ENCODE measurements at places on chromosomes 3 and 15.
A peak's percentile ranks its signal among the peaks of the same experiment; 100 is the strongest.

DNA sequence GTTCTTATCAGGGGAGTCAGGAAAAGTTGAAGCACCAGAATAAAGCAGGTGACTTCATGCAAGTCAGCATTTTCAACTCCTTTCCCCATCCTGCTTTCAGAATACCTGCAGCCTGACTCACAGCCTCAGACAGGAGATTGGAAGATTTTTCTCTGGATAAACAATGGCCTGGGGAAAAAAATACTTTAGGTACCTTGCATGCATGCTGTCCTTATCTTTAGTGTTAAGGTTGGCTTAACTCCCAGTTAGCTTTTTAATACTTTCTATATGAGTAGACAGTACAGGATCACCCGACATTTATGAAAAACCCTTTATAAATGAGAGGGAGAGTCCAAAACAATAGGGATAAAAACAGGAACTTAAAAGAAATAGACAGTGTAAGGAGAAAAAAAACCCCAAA lies 53.6 kb downstream of the PAK2 start:
- no peak for DNase-seq

GRCh38 chr3:36771931-36772330 lies 7.6 kb upstream of the DCLK3 start:
- no peak for DNase-seq

- DNase-seq, result no peak
Observed at GRCh38 chr15:98868564-98868963, 139.0 kb downstream of the PGPEP1L start.

- DNase-seq, result no peak
Observed at GRCh38 chr3:4722103-4722502, 229.0 kb downstream of the ITPR1 start.

DNA sequence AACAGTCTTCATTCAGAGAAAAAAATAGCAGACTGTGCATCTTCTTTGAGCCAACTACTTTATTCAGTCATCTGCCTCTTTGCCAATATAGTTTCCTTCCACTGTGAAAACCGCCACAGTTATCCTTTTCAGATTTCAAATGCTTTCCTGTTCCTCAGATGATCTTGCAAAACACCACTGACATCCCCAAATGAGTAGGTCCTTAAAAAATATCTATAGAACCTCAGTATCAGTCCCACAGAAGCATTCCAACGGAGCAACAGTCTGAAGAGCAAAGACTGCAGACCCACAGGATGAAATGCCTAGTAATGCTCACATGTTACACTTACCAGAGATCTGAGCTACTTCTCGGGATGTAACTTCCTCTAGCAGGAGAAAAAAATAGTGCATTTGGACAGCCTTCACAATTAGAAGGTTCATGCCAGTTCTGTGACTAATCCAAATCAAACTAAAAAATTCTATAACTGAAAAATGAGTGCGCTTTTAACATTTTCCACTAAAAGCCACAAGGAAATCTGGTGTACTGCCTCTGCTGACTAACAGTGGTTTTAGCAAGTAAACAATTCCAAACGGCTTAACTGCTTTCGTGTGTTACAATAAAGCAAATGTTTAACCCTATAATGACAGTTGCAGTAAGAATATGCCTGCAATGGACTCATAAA lies at the start of gene ANKRD28:
ANKRD28 (minus strand) TSS at position 338 of the 662 bp plus-strand sequence. CDS start 1,458 bp downstream, outside the sequence.
- no peak for DNase-seq

DNA sequence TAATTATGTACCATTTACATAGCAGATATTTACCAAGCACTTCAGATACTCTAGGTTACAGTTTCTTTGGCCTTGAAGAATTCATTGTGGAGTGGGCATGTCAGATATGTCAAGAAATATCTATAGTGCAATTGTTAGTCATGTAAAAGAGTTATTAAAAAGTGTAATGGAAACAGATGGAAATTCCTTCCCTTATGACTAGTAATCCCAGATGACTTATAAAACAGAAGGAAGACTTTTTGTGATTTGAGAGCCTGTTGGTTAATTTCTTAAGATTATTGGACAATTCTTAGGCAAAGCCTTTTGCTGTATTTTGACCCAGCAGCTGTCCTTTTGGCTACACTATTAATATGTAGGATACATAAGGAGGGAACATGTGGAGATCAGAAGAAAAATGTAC lies 708.9 kb upstream of the NECTIN3 start:
- DNase-seq, result no peak

DNA sequence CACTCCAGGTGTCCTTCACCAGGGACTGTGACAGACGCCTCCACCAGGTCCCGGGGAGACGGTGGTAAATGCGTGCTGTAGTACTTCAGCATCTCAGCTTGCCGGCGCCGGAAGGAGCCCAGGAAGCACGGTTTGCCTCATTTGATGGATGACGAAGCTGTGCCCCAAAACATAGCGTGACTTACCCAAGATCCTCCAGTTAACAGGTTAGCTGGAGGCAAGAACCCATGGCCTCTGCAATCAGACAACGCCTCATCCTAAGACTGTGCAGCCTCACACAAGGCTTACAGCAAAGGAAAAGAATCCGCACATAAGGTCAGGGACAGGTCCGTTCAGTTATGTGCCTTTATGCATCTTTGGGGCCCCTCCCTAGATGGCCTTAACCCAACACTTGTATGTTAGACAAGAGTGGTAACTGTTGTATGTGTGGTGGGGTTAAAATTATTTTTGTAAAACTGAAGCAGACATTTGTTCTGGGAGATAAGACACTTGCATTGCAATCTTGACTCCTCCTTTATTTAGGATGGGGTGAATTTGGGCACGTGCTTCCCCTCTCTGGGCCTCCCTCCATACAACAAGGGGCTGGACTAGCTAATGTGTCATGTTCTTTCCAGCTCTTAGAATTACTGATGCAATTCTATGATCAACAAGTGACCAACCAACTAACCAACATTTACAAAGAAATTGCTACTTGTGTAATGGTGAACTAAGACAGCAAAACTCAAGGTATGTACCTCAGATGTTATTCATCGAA lies 39.4 kb downstream of the VGLL4 start:
- no peak for DNase-seq

- no peak for DNase-seq
Observed at GRCh38 chr3:63779227-63779626, 39.9 kb upstream of the C3orf49 start.

- no peak for DNase-seq
Observed at GRCh38 chr3:36475558-36475957, 95.3 kb downstream of the STAC start.

DNA sequence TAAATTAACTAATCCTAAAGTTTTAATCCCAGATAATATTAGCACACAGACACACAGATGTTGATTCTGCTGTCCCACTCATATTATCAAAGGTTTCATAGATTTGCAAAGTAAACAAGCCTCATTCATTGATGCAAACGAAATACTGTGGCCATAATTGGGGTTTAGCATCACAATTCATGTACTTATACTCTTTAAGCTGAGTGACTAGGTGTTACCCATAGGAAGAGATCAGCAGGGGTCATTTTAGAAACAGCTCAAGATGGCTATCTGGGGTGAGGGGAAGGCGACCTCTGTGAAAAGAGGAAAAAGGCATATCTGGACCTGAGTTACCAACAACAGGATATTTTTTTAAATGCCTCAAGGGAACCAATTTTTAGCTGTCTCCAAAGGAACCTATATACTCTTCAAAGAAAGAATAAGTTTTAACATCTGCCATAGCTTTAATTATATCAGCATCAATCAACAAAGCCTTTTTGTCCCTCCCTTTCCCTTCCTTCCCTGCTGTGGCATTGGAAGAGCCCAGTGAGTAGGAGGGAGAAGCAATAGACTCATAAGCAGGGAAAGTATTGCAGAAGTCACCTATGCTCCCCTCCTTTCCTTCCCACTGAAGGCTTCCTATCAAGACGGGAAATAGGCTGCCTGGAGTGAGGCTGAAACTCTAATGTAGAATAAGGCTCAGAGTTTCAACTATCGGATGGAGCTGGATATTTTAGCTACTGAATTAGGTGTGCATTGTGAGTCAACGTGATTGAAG lies 553.4 kb downstream of the ZIC1 start:
- DNase-seq, result no peak

GRCh38 chr3:160796813-160797164 lies 40.8 kb downstream of the PPM1L start:
- DNase-seq, result no peak

DNA sequence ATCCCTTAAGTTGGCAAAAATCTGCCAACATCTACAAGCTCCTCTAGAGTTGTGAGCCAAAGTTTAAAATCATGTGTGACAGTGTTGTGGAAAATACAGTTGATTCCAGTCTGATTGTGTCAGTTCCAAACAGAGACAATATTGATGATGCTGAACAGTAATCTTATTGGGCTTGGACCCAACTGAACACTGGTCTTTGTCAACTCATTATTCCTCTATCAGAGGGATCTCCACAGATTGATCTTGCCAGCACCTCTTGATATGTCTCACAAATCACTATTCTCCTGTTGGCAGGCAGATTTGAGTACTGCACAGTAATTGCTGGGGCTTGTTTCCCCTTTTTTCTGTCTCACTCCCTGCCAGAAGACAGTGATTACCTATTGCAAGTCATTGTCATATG lies 326.6 kb upstream of the DPH6 start:
- DNase-seq, result no peak

DNA sequence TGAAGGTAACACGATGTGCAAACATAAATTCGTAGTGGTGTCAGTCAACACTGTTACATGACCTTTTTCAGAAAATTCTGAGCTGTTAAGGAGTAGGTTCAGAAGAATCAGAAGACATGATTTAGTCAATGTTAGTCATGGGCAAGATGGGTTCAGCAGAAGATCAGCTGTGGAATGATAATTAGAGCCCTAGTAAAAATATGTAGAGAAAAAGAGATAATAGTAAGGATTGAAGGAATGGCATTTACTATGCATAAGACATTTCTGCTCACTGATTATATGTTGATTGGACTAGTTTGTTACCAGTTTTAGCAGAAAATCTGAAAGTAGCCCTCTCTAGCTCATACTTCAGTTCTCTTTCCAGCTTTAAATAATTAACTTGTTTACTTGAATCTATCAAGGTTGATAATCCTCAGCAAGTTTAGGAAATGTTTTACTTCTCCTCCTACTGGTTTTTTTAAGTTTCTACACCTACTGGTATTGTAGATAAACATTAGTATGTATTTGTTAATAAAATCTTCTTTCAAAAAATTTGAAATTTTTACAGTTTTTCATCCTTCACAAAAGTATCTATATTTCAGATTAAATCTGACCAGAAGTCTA lies 98.6 kb downstream of the ALCAM start:
- DNase-seq, result no peak

DNA sequence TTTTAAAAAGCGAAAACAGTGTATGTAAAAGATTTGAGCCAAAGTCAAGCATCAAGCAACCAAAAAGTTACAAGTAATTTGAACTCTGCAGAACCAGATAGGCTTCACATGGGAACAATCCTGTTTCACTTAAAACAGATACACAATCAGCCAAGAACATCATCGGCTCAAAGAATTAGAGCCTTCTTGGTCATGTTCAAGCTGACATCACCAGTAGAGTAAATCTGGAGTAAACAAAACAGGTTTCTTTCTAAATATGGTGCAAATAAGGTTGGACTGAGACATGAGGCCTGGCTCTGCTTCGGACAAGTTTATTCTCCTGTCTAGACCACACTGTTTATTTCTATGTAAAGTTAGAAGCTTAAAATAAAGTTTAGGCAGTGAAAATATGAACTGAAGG lies 116.0 kb downstream of the GMNC start:
- DNase-seq, result no peak

DNA sequence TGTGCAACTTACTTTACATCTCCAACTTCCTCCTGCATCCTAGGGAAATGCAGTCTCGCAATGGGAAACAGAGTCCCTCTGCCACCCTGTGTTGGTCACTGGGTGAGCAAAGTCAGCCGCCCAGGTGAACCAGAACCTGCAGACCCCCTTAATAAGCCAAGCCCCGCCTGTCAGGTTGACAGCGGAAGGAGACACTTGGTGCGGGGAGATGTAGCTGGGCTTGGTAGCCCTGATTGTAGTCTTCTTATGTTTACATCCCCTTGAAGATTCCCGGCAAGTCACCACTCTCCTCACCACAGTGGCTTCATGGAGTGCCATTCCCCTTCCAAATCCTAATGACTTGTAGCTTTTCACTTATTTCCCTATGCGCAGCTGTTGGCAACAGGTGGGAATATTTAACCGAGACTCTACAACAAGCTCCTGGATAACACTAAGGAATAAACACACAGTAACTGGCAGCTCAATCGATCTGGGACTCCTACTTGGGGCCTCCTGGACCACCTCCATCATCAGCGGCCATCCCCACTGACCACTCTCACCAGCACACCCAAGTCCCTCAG lies 17.7 kb upstream of the CLSTN2 start:
- DNase-seq, result no peak

DNA sequence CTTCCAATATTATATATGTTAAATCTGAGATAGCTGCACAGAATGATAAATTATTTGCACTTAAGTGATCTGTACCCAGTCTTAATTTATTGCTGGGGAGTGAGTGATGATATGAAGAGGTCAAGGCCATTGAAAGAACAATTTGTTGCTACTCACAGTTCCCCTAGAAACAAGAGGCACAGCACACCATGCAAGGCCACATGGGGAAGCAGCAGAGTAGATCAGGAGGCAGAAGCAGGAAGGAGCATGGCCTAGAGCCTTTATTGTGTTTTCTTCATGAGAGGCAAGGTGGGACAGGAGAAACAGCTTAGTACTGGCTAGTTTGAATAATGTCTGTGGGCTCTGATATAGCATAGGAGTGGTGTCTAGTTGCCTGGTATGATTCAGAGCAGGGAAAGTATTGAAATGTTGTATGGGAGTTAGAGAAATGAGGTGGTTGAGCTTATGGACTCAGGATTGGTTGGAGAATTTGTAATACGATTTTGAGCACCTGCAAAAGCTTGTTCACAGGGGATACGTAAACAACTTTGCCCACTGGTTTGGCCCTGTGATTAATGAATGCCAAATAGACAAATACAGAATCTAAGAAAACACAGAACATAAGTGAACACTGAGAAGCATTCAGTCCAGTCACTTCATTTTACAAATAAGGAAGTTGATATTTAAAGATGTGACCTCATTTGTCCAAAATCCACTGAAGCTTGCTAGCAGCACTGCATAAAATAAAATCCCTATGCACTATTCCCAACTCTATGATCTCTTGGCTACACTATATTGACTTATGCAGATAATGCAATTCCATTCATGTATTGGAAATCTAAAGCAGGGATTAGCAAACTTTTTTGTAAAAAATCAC lies 71.7 kb downstream of the TMCO5A start:
- DNase-seq, result no peak

- DNase-seq, result no peak
Observed at GRCh38 chr15:47768735-47769134, 51.4 kb downstream of the SEMA6D start.

- peak; percentile 32 for DNase-seq
Observed at GRCh38 chr15:40310001-40310959, 2.5 kb upstream of the PLCB2 start.

- no peak for DNase-seq
Observed at GRCh38 chr3:60953351-60953750, 297.9 kb downstream of the FHIT start.

- DNase-seq, result no peak
Observed at GRCh38 chr3:10434938-10435336, 70.4 kb downstream of the ATP2B2 start.

GRCh38 chr3:15601046-15601398 lies 347 bp downstream of the HACL1 start:
- no peak for DNase-seq

DNA sequence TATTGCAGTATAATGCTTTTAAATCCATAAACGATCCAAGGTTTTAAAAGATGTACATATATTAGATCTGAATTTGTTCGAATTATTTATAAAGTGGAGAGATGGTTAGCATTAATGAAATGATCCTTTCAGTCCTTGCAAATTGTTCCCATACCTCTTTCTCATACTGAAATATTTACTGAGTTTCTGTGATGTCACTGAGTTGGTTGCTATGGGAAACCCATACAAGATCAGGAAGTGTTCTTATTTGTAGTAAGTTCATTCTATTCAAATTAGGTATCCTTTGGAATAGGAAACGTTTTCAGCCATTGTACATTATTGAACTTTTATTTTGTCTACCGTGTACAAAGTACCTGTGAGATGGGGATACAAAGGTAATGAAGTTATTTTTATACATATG lies 73.2 kb upstream of the CHL1 start:
- no peak for DNase-seq

Measured in activated CD4-positive, alpha-beta T cell treated with anti-CD3 and anti-CD28 coated beads for 1 hour (primary cell).